ENCODE measurements at places on chromosomes 4 and X.

- DNase-seq, result no peak
Measured at GRCh38 chr4:111722213-111722720, 423.0 kb upstream of the FAM241A start.

DNA sequence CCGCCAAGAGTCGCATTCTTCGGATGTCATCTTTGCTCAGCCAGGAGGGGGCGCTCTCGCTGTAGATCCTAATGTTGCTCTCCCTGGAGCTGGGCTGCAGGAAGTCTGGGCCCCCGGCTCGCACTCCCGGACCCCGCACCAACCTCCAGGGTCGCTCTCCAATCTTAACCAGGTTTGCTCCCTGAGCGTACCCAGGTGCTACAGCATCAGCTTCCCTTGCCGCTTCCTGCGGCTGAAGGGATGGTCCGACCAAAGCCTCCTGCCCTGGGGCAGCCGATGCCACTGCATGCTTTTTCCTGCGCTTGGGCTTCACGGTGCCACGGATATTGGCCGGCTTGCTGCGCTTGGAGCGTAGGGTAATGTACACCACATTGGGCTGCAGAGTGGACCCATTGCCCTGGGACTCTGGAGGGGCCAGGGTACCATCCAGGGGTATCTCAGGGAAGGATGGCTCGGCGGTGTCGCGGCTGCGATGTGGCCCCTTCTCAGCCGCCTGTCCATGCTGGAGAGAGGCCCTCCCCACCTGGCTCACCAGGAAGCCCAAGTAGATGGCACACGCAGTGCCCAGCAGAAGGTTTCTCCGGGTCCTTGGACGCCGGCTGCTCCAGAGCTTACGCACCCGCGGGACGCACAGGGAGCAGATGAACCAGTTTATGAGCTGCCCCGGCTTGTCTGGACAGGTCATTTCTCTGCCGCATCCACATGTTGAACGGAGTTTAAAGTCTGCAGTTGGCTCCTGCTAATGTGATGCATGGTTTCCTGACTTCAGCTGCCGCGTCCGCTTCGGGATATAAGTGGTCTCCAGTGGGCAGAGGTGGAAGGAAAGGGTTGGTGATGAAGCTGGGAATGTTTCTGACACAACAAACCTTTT lies 1.9 kb downstream of the GASK1B start:
- no peak for DNase-seq

GRCh38 chr4:140297221-140297570 lies 76.2 kb upstream of the SCOC start:
- no peak for DNase-seq

- no peak for DNase-seq
Measured at GRCh38 chr4:24219209-24219608, 329.4 kb upstream of the PPARGC1A start.

- DNase-seq, result no peak
Measured at GRCh38 chr4:4254199-4254598, 6.2 kb upstream of the TMEM128 start.

GRCh38 chrX:1661048-1661921 lies 46.4 kb downstream of the ASMT start:
- no peak for DNase-seq

DNA sequence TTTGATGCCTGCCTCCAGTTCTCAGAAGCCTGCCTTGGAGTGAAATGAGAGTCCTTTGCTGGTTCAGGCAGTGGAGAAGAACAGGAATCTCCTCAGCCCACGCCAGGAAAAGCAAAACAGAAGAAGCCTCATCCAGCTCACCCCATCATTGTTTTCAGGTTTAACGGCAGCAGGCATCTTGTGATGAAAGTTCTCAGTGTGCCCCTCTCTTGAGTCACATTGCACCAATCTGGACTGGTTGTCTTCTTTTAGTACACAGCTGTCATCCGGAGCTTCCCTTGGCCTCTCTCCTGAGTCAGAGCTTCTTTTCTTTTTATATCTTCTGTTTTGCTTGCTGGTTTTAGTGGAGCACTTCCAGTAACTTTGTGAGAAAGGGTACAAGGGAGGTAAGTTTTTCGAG lies 50.9 kb downstream of the TSPAN7 start:
- DNase-seq, result no peak

DNA sequence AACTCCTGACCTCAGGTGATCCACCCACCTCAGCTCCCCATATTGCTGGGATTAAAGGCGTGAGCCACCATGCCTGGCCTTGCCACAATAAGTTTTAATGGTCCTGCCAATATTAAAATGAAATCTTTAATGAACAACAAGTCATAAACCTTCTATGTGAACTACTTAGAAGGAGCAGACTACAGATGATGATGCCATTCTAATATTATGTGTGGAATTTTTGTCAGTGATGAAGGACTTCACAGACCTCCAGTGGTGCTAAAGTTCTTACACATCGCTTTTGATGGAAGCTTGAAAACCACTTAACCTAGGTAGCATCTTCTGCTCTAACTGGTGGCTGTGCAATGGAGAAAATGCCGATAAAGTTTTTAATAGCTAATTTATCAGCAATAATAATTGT lies 331.4 kb downstream of the CCSER1 start:
- peak; percentile 12 for DNase-seq

- DNase-seq, result no peak
Measured at GRCh38 chr4:133581996-133582619, 433.0 kb downstream of the PCDH10 start.

GRCh38 chr4:45007508-45007907 lies 281.2 kb upstream of the GNPDA2 start:
- DNase-seq, result no peak

- no peak for DNase-seq
Measured at GRCh38 chrX:103423955-103424638, 47.8 kb downstream of the BEX3 start.

DNA sequence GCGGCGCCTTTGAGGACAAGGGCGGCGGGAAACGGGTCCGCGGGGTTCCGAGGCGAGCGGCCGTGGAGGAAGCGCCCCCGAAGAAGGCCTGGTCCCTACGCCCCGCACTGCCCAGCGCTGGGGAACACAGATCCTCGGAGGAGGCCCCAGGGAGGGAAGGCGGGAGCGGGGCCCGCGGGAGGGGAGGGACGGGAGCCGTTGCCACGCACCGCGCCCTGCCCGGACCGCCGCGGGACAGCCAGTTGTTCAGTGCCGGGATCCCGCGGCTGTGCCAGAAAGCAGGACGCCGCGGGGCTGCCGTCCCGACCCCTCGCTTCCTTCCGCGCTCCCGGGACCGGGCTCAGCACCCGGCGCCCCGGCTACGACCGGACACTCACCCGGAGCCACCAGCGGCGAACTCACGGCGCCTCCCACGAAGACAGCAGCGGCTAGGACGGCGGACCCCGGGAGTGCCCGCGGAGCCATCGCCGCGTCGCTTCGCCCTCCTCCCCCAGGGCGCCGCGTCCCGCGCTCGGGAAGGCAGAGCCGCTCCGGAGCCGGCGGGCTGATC lies 278 bp downstream of the RELL1 start:
- no peak for DNase-seq

- no peak for DNase-seq
Measured at GRCh38 chr4:81023484-81023883, 7.0 kb upstream of the BMP3 start.

DNA sequence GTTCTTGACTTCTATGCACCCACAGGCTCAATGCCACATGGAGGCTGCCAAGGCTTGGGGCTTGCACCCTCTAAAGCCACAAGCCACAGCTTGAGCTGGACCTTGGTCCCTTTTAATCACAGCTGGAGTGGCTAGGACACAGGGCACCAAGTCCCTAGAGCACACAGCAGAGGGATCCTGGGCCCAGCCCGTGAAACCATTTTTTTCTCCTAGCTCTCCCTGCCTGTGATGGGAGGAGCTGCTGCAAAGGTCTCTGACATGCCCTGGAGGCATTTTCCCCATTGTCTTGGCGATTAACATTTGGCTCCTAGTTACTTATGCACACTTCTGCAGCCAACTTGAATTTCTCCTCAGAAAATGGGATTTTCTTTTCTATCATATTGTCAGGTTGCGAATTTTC lies 410.9 kb downstream of the GRID2 start:
- DNase-seq, result no peak

DNA sequence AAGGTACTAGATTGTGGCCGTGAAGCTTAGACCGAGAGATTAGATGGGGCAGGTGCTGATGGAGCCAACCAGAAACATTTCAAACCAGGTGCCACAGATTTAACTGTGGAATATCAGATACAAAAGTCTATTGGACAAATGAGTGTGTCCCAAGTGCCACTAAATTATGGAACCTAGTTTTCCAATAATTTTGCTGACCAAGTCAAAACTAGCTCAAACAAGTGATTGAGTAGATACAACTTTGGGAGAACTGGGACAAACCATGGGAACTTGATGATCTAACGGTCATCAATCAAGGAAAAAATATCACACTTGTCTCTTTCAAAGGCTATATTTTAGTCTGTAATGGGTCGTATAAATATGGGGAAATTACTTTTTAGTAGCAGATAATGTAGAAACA lies 562.9 kb downstream of the KCNIP4 start:
- no peak for DNase-seq

GRCh38 chr4:112517067-112517634 lies 1.2 kb upstream of the NEUROG2 start:
- DNase-seq, result no peak

DNA sequence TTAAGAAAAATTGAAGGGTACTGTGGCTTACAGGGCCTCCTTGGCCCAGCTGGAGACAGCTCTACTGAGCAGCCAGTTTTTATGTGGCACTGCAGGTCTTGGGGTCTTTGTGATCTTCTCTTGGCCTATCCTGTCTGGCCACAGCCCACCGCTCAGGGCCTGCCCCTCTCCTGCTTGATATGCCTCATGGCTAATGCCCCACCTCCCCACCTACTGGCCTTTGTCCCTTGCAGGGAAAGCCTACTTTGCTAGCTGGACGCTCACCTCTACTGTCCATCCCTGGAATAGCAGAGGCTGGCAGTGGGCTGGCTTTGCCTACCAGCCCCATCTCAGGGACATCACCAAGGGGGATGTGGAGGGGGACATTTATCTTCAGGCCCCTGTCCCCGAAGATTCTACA lies 134.1 kb downstream of the PJA1 start:
- no peak for DNase-seq

- DNase-seq, result no peak
Measured at GRCh38 chr4:183624548-183624947, 34.4 kb downstream of the RWDD4 start.

GRCh38 chrX:130086447-130087206 lies 23.7 kb downstream of the ELF4 start:
- DNase-seq, result no peak

DNA sequence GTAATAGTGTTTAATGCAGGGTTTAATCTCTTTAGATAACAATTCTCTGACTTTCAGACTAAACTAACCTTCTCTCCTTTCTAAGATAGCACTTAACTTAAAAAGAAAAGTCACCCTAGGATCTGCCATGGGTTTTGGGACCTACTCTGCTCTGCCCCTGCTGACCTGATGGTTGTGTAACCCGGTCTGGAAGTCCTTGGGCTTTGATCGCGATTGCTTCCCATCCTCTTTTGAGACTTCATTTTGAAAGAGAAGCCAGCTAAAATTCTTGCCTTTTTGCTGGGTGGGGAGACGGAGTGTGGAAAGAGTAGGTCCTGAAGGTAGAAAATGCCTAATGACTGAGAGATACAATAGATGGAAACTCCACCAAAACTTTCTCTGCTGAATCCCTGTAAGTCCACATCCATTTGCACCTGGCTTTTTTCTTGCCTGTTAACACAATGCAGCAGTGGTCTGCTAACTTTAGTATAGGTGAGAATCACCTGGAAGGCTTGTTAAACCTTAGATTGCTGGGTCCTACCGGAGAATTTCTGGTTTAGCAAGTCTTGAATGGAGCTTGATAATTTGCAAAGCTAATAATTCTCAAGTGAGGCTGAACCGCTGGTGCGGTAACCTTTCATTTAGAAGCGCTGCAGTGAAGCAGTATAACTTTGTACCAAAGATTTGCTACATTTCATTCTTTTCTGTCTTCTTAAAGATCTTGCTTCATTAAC lies 45.6 kb upstream of the CCSER1 start:
- DNase-seq, result no peak

DNA sequence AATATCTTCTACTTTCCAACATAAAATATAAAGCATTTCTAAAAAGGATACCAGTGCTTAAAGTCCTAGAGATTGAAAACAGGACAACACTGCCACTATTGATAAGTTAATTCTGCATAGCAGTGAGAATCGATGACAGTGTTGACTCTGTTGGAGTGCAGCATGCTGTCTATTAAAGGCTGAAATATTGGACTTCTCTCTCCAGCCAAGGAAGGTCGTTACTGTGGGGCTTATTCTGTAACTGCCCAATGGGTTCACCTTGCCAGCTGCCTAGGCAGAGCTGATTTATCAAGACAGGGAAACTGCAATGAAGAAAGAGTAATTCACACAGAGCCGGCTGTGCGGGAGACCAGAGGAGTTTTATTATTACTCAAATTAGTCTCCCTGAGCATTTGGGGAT lies 37.7 kb upstream of the PGM2 start:
- DNase-seq, result no peak

- DNase-seq, result no peak
Measured at GRCh38 chr4:152836936-152837335, 57.2 kb downstream of the ARFIP1 start.

DNA sequence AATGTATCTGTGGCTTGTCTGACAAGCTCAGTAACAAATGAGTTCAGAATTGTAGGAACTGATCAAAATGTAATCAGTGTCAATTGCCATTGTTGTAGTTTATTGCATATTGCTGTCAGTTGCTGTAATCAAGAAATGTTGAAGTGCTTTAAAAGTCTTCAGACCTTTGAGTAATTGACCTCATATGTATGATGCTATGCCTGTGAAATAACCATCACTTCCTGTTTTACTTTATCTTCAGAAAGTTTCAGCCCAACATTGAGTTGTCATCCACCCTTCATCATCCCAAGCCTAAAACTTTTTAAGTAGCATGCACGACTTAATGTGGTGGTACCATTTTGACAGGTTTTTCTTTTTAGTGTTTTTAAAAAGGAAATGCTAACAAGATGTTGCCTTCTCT lies 212.4 kb downstream of the ARHGAP10 start:
- no peak for DNase-seq

DNA sequence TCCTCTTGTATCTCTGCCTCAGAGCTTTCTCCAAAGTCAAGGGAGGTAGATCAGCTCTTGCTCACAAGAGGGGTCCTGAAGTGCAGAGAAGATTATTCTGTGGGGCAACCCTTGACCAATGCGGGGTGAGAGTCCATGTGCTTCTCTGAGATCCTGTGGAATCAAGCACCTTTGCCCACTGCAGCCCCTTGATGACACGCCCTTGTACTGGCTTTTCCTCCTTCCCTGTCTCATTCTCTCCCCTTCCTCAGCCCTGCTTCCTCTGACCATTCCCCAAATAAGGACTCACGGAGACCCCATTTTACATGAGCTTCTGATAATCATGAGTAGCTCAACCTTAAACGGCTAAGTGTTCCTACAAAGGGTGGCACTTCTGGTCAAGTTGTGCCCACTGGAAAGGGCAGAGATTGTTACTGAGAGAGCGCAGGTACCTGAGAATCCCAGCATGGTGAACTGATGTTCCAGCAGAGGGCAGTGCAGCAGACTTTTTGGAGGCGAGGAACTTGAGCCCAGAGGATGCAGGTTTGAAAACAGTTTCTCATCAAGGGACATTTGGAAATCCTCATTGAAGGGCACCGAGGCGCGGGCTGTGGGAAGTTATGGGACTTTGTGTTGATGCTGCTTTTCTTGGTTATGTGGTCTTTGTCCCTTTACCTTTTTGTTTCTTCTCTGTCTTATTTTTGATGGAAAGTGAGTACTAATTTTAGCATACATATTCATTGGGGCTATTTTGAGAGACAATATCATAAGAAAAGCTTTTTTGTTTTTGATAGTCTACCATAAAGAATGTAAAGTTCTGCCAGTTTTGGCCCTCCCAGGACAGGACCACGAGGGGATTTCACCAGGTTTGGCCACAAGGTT lies 201.3 kb downstream of the RBM46 start:
- DNase-seq, result peak; percentile 29

Measured in HTR-8/SVneo (cell line).